ENCODE measurements at places on chromosomes 6 and 20.

DNA sequence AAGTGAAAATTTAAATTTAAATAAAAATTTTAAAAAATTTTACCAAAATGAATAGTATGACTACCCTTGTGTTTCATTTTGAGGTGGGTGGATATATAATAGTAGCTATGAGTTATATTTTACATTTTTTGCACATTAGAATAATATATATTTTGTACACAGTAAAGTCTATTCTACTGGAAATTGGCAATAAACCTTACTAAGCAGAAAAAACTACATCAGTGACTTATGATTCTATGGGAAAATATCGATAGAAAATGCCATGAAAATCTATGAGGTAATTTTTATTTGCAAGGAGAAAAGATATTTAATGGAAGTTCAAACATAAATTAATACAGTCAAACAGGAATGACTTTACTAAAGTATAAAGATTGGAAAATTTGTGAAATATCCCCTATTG is 2.8 kb upstream of the TSPYL4 start:
- DNase-seq: no peak

DNA sequence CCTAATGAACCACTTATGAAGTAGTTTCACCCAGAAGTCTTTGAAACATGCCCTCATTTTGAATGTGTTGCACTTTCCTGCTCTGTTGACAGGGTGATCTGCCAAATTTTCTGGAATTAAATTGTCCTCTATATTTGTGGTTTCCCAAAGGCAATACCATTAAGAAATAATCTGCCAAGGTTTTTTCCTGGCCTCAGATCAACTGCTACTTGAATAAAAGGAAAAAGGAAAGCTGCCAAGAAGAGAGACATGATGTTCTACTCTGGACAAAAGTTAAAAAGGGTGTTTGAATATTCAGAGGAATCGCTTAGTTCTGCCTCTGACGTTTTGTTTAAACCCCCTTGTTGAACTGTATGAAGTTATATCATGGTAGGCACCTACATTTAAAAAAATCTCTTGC is 37.4 kb upstream of the ARMH2 start:
- DNase-seq: no peak

GRCh38 chr6:80454197-80454596 is 347.7 kb downstream of the BCKDHB start:
- DNase-seq: peak; percentile 85

- no peak for DNase-seq
Measured at GRCh38 chr6:154933181-154933827, 61.8 kb upstream of the TIAM2 start.

- DNase-seq: no peak
Measured at GRCh38 chr6:33065312-33065711, 8.1 kb downstream of the HLA-DPA1 start.

DNA sequence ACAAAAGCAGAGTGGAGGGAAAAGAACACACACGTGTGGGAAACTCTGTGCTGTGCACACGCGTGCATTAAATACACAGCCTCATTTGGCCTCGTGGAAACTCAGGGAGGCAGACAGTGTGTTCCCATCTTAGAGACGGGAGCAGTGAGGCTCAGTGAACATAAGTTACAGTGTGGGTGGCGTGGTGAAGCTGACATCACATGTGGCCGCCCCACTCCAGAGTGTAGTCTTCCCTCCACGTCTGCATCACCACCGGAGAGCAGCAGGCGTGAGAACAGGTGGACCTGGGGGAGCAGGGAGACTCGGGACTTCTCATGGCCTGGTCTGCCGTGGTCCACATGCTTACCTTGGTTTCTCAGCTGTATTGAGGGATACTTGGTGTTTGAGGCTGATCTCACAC is 51.7 kb downstream of the THBS2 start:
- DNase-seq: no peak

- DNase-seq: no peak
Measured at GRCh38 chr6:14664621-14665315, 547.2 kb downstream of the CD83 start.

DNA sequence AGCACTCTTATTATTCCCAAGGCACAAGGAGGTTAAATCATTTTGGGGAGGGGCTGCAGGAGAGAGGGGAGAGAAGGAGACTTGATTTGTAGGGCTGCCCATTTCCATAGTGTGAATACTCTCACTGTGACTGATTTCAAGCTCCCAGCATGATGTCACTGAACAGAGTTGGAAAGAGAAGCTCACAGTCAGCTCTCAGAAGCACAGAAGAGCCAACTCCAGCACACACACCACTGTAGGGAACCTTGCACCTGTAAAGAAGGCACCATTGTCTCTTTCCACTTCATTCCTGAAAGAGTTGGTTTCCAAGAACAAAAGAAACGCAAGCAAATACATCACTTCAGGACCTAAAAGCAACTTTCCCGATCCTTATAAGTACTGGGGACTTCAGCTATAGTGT is 12.7 kb upstream of the STK35 start:
- no peak for DNase-seq

DNA sequence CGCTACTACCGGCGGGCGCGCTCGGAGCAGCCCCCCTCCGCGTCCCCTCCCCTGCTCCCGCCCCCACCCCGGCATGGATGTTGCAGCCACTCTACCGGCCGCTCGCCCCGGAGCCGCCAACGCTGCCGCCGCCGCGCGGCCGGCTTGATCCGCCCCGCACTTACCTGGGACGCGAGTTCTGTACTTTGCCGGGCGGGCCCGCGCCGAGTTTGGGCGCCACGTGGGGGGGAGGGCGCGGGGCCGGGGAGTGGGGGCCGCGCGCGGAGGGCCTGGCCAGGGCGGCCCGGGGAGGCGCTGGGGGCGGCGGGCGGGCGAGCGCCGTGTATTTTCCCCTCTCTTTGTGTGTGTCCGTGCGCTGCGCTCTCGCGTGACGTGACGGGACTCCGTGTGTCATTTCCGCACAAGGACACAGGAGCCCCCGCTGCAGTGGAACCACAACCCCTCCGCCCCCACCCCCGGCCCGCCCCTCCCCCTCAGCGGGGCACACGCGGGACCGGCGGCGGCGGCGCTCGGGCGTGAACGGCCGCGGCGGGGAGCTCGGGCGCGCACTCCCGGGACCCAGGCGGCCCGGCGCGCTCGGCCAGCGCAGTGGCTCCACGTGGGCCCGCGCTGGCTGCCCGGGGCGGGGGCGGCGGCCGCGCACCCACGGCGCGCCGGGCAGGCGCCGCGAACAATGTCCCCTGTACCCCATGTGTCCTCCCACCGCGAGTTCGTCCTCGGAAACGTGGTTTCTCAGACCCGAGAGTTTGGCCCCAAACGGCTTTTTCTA is at the start of gene BEND3:
BEND3 (minus strand) TSS at position 590 of the 769 bp plus-strand sequence. CDS start 16,230 bp downstream, outside the sequence.
- DNase-seq: no peak

DNA sequence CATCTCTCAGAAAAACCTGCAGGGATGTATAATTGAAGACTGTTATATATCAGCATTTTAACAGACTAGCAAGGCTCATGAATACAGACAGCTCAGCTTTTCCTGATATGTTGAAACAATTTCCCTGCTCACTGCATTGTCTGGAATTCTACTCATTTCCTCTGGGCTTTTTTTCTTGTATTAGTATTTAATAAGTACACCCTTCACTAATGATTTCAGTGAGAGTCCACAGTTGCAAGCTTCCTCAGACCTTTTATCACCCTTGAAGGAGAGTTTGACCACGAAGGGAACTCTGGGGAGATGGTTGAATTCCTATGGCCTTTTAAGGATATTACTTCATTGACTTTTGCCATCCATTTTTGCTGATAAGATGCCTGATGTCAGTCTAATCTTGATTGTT is 248.7 kb downstream of the ADGB start:
- peak; percentile 9 for DNase-seq

DNA sequence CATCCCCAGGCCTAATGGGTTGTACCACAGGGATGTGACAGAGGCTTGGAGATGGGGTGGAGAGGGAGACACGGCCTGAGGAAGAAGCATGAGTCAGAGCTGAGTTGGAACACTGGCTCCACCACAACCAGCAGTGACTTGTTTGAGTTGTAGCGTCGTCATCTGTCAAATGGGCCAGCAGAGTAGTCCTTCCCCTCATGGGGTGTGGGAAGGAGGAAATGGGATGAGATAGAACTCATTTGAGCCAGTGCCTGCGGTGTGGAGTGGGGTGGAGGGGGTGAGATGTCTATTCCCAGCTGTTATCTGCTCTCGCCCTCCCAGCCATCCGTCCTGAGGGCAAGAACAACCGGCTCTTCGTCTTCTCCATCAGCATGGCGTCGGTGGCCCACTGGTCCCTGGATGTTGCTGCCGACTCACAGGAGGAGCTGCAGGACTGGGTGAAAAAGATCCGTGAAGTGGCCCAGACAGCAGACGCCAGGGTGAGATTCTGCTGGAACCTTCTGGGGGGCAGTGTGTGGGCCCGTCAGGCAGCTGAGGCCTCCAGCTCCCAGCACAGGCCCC is 32.5 kb downstream of the PLCG1 start:
- no peak for DNase-seq

- DNase-seq: no peak
Measured at GRCh38 chr20:635893-636338, 17.1 kb downstream of the SRXN1 start.

DNA sequence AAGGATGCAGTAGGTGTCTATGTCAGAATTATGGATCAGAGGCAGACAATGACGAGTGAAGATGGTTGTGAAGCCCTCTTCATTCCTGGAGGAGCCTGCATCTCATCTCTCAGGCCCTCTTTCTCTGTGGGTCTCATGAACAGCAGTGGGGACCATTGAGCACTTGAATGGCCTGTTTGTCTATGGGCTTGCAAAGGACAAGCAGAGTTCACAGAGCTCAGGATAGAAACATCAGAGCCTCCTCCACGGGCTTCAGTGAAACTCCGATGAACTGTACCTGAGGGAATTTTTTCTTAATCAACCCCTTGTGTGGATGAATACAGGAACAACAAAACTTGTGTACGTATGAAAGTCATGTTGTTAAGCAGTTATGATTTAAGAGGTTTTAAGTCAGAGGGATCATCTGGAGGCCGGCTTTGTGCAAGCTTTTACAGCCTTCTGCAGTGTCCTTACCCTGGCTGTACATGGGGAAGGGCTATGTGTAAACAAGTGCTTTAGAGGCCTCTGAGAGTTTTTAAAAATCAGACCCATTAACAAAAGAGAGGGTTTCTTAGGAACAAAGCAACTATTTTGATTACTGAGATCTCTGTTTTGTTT is 29.7 kb upstream of the PI16 start:
- DNase-seq: no peak

GRCh38 chr6:98433325-98434056 is 400.9 kb upstream of the POU3F2 start:
- DNase-seq: no peak

DNA sequence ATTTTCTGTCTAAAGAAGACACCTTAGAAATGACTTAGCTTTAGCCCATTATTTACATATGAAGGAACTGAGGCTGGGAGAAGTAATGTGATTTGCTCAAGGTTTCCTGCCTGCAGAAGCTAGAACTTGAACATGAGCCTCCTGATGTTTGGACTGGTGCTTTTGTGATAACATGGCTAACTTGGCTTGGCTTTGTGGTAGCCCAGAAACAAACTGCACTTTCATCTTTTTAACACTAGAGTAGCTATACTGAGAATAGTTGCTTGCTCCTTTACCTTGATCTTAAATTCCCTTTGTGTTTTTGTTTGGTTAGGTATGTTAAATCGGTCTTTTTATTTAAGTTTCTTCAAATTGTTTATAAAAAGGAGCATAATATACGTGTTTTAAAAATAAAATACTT is 163.5 kb upstream of the MANEA start:
- DNase-seq: no peak

DNA sequence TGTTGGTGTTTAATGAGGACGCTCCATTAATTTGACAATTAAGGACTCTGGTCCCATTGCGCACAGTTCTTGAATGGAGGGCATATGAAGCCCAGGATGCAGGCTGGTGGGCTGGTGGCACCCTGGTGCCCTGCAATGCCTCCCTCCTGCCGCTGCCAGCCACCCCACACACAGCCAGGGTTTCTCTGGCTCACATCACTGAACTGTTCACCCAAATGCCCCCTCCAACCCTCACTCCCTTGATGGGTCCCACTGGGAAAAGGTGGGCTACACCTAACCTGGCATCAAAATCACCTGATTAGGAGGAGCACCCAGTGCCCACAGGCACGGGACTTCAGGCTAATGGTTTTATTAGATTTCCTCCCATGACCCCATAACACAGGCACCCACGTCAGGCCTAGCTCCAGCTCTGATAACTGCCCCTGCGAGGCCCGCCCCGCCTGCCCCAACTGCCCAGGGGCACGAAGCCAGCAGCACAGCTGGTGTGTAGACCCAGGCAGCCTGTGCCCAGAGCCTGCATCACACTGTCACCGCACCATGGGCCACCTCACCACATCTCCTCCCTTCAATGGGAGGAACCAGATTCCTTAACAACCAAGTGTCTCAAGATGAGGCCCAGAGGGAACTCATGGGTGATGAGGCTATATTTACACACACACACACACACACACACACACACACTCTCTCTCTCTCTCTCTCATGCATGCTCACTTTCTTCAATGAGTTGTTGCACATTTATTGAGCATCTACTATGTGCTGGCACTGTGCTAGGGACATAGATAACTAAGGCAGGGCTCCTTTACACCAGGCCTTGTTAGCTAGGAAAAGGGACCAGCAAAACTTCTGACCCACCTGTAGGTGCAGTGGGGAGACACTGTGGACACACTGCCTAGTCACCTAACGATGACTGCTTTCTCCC is 107.3 kb downstream of the NOL4L start:
- no peak for DNase-seq

DNA sequence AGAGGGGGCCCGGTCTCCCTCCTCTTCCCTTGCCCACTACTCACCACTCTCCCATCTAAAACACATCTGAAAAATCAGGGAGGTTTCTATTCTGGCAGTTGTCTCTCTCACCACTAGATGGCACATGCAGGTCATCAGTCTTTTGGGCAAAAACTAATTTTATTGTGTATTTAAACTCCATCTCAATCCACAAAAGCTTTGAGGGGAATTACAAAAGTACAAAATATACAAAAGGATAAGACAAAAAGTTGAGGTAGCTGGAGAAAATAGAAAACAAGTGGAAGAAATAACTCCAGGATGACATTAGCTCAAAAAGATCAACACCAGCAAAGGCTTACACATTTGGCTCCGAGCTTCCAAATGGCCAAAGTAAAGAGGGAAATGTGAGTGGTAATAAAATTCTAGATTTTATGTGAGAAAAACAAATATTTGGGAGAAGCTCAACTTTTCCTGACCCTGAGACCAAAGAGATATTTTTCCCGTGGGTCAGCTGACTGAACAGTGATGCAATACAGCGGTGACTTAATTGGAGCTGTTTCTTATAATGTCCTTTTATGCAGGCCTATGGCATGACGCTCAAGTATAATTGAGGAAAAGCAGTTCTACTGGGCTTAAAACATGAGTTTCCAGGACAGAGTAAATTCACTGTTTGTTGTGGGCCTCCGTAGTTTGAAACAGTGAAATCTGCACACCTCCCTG is 79.8 kb upstream of the CHD6 start:
- DNase-seq: no peak

DNA sequence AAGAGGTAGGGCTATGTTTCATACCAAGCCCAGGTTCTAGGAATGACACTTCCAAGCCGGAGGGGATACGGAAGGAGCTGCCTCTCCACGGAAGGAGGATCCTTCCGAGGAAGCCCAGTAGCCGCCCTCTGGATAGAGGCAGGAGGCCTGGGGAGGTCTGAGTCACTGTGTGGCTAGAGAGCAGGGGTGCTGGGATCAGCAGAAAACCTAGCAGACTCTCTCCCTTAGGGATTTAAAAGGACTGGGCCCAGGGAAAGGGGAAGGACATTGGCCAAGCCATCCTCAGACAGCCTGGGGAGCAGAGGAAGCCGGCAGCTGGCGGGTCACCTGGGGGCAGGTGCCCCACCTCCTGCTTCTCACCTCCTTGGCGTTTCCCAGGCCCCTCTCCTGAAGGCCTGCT is 36.6 kb upstream of the NFATC2 start:
- no peak for DNase-seq

GRCh38 chr6:95518630-95519227 is 58.6 kb upstream of the MANEA start:
- no peak for DNase-seq

- no peak for DNase-seq
Measured at GRCh38 chr6:132750455-132751248, 7.1 kb downstream of the VNN2 start.
